ENCODE measurements at places on chromosomes 7 and 10. TPM values are rescaled to one million over a fixed set of nuclear protein-coding genes. Genes with fewer than 3 reads are reported as not detected.

Gene GSDME
- total RNA-seq, result 6.0 TPM

Gene BLVRA
- total RNA-seq, result not detected

Gene IGF2BP3
- 120 TPM for total RNA-seq

DNA sequence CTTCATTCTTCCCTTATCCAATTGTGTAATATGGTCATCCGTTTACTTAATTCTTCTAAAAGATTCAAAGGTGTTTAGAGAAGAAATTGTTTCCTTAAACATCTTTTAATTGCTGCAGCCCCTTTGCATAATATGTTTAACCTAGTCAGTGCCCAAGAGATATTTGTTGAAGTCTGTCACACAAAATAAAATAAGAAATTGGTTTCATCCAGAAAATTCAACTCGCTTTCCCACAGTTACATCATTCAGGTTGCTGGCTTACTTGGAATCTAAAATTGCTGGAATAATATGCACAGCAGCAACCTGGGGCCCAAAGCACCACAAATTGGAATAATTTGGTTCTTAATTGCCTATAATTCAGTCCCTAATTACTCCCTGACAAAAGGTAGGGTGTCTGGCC, 155.1 kb upstream of the ETV1 start:
- H3K4me1 ChIP-seq, result no peaks in the 10 kb centered on the region
- H3K27me3 ChIP-seq, result peaks cover 3% of the 10 kb centered on the region
- no peak for DNase-seq
- no peak overlapping the region for H3K27ac ChIP-seq
